ENCODE measurements at places on chromosomes 6 and 20.

DNA sequence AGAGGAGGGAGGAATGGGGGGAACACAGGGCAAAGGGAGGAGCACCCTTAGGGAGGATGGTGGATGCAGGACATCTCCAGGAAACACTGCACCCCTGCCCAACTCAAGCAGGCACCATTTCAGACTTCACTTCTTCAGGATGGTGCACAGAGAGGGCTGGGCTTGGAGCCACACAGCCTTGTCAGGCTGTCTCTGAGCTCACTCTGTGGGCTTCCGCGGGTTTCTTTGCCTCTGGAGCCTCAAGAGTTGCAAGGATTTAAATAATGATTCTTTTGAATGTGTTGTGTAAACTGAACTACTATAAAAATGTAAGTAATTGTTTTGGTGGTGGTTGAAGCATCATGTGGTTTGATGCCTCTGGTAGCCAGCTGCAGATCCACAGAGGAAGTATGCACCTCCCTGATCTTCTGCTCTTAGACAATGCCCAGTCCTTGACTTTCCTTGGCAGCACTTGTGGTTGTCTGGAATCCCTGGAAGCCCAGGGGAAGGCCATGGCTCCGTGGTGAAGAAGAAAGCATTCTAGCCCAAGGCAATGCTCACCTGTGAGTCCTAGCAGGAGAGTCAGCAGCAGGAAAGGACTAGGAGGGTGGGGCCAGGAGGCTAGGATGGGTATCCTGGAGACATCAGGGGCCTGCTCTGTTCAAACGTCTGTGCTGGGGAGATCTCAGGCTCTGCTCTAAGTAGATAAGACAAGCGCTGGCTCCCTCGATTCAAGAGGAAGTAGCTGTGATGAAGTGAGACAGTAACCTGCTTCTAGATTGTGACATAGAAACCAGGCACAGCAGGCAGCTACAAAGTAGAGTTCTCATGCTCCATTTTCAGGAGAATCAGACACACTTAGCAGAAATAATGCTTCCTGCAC, 50.2 kb upstream of the SIRPG start:
- DNase-seq = no peak

- DNase-seq = no peak
Measured at GRCh38 chr6:141539617-141540016, 593.1 kb upstream of the GJE1 start.

GRCh38 chr6:91697010-91697695, 1110.3 kb upstream of the MAP3K7 start:
- DNase-seq = no peak

DNA sequence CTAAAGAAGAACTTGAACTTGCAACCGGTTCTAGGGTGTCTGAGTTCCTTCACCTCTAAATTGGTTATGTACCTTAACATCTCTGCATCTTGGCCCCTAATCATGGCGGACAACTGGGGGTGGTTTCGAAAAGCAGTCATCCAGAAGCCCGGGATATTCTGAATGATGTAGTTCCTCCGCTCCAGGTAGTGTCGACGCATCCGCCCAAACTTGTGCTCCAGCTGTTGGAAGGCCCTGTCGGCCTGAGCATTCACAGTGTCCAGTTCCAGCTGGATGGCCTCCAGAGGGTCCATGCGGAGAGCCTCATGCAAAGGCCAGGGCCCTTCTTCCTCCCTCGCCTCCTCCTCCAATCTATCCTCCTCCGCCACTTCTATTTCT, 887 bp downstream of the TSPYL1 start:
- DNase-seq = no peak

DNA sequence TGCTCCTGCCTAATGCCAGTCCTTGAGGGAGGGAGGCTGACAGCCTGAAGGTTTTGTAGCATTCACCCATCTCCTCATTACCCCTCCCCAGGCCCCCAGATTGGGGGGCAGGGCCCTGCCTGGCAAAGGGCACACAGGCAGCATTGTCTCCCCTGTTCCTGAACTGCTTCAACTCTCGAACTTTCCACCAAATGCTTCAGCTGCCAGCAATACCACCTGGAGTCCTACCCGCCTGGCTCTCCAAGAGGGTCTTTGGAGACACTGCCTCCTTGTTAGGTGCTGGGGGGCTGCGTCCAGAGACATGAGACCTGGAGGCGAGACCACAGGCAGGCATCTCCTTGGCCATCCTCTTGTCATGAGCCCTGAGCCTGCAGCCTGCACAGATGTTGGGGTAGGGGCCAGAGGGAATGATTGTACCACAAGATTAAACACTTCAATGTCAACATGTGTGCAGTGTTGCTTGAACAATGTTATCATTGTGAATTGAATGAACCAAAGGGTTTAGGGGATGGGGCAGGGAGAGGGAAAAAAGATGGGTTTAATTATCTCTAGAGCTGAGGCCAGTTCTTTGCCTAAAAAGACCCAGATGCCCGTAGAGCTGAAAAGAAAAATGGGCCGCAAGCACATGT, 25.0 kb downstream of the BMP7 start:
- DNase-seq = no peak

- no peak for DNase-seq
Measured at GRCh38 chr6:64214373-64214772, 578.8 kb downstream of the PHF3 start.

GRCh38 chr6:166815629-166816028, 140.7 kb downstream of the RNASET2 start:
- no peak for DNase-seq

GRCh38 chr6:20463396-20463795, 61.7 kb downstream of the E2F3 start:
- no peak for DNase-seq

DNA sequence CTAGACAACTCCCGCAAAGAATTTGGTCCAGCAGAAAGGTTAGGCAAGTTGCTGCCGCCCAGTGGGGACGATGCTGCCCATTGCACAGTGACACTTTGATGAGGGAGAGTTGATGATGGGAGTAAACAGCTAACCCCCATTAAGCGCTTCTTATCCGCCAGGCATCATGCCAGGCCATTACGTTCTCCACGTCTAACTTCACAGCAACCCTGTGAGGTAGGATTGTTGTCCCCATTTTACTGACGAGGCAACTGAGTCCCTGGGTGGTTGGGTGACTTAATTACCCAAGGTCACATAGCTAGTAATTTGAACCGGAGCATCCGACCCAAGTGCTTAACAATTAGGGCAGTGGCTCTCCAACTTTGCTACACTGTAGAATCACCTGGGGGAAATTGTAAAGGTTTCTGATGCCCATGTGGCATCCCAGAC, 738 bp downstream of the RALGAPB start:
- DNase-seq = no peak
